IPS-NIHi11 (cell line): ENCODE measurements at places on chromosomes 1 and 21.
A peak's percentile ranks its signal among the peaks of the same experiment; 100 is the strongest.

DNA sequence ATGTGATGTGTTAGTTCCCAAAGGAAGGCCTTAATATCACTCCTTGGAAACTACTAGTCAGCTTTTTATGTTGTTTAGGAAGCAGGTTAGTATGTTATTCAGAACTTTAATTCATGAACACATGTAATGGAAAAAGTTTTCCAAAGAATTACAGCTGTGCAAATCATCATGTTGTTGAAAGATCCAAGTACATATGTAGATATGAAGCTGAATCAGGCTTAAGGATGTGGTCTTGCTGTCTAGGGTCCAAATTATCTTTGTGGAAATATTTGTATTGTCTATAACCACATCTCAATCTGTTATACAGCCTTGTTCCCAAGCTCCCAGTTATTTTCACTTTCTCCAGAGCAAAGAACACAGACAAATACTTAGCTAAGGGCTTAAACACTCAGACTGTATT lies 231.6 kb downstream of the TPR start:
- no peak for DNase-seq

GRCh38 chr1:173852105-173852504 lies 15.7 kb downstream of the GAS5 start:
- DNase-seq = no peak

GRCh38 chr21:45868488-45868887 lies 113.1 kb upstream of the COL6A1 start:
- DNase-seq = no peak

DNA sequence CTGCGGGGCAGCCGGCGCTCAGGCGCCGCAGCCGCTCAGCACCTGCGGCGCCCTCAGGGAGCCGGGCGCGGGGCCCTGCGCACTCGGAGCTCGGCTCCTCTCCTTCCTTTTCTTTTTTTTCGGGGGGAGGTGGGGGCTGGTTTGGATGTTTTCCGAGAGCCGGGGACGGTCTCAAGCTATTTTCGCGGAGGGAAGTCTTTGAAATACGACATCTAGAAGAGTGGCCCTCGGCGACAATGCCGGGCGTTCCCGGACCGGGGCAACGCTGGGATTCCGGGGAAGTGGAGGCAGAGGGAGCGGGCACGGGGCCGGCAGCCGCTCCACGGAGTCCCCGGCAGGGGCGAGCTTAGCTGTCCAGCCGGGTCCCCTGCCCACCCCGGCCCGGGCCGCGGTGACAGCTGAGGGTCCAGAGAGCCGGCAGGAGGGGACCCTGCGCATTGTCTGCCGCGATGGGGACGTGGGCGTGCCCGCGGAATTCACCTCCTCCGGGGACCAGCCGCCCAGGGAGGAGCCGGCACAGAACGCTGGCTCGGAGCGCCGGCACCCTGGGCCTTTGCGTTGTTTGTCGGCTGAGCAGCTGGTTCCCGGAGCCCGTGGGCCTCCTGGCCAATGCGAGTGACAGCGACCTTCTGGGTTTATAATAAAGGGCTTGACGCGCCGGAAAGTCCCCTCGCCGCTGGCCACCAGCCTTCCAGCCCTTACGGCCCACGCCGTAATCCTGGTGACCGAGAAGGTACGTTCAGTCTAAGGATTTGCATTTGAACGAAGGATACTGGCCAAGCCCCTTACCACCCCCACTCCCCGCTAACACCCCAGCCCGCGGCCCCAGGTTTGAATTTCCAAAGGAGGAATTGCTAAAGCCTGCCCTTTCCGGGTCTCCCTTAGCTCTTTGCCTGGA lies 582 bp downstream of the SLC37A1 start:
- peak; percentile 70 for DNase-seq

DNA sequence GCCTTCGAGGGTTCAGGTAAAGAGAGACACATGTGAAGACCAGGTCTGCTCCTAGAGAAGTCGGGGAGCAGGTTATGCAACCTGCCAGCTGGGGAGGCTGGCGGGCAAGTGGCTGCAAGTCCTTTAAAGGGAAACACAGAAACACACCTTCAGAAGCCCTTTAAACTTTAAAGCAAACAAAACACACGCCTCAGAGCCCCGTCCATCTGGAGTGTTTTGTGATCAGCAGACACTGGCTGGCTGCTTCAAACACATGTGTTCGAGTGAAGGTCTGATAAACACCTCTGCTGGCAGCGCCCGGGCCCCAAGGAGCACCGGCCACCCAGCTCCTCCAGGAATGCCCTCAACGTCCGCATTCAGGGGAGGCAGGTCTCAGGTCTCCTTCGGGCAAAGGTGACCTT lies 15.2 kb downstream of the RIPK4 start:
- no peak for DNase-seq

DNA sequence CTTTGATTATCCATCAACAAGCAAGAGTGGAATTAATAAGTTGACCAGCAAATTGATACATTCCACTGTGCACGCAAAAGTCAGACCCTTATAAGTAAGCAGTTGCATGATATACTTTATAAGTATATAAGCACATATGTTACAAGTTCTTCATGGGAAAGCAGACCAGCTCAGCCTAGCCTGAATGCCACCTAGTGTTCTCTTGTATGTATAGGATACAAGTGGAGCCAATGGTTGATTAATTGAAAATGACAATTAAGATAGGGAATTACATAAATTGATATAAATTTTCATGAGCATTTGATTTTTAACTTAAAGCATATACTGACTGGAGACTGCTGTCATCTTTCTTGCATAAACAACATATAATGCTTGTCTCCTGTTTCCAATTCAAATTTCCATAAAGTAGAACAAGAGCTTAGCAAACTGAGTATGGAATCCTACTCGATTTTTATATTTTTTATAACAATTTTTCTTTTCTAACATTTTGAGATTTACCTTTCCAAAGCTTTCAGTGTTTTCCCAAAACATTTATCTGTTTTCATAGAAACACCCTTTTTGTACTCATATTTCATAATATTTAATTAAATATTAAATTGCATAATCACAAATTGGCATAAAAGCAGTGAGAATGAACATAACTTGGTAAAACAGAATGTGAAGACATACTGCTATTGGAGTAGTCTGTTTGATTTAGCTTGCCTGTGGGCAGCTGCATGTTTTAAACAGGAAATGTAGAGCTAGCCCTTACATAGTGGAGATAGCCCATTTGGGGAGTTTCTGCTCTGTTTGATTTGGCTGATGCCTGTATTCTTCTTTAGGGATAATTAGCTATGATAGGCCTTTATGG lies 62.8 kb downstream of the MAGI3 start:
- peak; percentile 27 for DNase-seq

GRCh38 chr1:77412069-77412819 lies 130.4 kb downstream of the AK5 start:
- DNase-seq = no peak

DNA sequence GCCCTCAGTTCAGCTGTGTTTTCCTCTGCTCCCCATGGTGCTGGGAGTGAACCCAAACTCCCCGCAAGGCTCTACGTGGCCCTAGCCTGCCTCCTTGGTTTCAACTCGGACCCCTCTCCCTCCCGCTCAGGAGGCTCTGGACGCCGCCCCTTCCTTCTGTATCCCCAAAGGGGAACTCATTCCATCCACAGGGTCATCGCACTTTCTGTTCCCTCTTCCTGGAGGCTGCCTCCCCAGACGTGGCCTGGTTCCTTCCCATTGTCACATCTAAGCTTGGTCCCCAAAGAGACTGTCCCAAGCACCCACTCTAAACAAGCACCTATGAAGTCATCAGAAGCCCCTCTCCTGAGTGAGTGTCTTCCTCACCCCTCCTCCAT lies 10.9 kb downstream of the KCNAB2 start:
- DNase-seq = no peak

GRCh38 chr1:1282998-1283397 lies 2.8 kb downstream of the SCNN1D start:
- DNase-seq = no peak

DNA sequence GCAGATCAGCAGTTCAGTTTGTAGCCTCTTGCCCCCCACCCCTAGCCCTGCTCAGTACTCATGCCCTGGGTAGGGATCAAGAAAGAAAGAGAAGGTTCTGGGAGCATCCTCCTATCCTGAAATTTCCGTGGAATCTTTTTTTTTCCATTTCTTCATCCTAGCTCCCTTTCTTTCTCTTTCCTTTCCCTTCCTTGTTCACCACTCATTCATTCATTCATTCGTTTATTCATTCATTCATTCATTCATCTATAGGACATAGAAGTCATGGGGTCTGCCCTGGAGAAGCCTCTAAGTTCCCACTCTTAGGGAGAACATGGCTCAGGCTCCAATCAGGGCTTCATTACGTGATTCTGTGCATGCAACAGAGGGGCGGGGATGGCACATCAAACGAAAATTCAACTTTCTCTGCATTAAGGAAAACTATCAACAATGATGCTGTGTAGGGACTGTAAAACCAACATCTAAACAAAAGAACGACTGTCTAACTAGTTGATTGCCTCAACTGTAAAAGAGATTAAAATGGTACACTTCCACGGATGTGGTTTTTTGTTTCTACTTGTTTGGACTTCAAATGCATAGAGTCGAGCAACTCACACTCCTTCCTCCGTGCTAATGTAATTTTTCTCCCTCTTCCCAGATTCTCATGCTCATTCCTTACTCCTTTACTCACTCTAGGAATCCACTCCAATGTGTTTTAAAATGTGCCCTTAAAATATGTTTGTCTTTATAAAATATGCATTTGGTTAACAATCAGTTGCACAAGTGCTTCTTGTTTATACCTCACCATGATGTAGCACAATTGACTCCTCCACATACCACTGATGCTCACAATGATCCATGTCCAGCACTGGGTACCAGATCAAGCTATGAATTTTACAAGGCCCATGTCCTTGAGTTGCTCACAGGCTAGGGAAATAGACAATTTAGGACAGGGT lies 101.2 kb upstream of the SLC2A1 start:
- DNase-seq = no peak

- DNase-seq = no peak
These were observed 15.9 kb upstream of the PADI3 start for GRCh38 chr1:17232759-17233661.

GRCh38 chr1:64692911-64693310 lies 52.0 kb upstream of the RAVER2 start:
- DNase-seq = no peak

DNA sequence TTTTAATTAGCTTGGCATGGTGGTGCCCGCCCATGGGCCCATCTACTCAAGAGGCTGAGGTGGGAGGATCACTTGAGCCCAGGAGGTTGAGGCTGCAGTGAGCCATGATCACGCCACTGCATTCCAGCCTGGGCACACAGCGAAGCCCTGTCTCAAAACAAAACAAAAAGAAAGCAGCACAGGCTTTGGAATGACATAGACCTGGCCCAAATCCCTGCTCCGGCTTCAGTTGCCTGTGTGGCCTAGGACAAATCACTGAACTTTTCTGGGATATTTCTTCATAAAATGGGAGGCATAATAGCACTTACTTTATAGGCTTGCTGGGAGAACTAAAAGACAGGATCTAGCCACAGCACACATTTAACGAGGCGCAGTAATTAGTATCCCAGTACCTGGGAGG lies 2.4 kb downstream of the PEAR1 start:
- DNase-seq = no peak

DNA sequence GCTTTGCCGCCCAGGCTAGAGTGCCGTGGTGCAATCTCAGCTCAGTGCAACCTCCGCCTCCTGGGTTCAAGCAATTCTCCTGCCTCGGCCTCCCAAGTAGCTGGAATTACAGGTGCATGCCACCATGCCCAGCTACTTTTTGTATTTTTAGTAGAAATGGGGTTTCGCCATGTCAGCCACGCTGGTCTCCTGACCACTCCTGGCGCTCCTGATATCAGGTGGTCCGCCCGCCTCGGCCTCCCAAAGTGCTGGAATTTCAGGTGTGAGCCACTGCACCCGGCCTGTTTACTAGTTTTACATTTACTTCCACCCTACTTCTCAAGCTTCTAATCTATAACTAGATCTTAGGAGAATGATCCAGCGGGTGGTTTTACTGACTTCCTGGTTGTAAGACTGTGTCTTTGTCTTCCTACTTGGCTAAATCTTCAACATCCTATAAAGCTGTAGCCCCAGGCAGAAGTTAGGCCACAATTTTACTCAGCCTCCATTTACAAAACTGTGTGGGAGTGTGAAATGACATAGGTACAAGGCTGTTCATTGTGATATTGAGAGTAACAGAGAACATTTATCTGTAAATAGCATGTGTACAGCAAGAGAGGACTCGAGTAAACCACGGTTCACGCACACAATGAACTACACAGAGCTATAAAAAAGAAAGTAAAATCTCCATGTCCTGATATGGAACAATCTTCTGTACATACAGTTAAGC lies 9.6 kb upstream of the POU2F1 start:
- DNase-seq = no peak

- no peak for DNase-seq
These were observed 307.9 kb upstream of the PRMT6 start for GRCh38 chr1:106748606-106749005.

- no peak for DNase-seq
These were observed 163.6 kb downstream of the RERE start for GRCh38 chr1:8653878-8654277.

DNA sequence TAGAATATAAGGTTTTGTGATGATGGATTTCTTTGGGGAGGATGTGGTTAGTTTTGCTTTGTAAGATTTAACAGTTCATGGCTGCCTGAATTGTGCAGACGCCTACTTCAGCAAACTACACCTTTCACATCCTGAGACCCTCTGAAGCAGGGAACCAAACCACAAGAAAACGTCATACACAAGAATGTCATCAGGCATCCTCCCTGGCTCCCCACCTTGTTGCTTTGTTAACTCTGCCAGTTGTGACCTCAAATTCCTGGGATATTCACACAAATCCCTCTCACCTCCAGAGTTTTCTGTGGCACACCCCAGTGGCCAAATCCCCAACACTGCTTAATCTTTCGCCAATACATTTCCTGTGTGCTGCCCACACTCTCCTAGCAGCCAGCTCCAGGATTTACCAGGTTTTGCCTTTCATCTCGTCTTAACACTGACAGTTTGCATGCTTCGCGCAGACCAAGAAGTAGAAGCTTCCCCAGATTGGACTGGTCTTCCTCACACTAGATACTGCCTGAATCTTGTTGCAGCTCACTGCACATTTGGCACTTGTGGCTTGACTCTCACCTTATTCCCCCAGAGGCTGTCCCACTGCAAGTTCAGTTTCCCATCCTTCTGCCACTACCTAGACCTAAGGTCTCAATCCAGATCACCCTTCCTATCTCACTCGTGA lies 51.1 kb upstream of the CTTNBP2NL start:
- DNase-seq = peak; percentile 14

DNA sequence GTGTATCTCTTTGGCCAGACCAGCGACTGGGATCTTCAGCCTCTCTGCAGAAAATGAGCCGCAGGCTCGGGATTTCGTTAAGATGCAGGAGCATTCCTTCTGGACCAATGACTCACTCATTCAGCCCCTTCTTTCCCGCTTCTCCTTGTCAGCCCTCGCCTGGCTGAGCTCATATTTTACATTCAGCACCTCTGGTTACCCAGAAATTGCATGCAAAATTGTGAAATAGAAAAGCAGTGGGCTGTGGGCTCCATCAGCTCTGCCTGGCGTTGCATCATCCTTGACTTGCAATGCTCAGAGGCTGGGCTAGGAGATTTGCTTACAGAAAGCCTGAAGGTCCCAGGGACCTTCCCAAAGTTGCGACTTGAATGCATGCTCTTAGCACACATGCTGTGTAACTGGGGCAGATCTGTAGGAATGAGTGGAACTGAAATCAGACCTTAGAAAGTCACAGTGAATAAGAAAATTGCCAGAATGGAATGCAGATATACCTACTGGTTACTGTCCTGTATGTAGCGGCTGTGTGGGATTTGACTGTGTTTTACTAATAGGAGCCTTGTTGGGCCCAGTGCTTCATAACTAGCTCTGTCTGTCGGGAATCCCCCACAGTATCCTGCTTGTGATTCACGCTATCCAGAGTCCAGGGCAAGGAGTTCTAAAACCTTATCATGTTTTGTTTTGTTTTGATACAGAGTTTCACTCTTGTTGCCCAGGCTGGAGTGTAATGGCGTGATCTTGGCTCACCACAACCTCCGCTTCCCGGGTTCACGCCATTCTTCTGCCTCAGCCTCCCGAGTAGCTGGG lies 444.8 kb downstream of the KIF26B start:
- no peak for DNase-seq

GRCh38 chr21:28089599-28090441 lies 902.9 kb downstream of the LTN1 start:
- DNase-seq = no peak
